ENCODE measurements at places on chromosomes 16 and 17. TPM values are rescaled to one million over a fixed set of nuclear protein-coding genes. Genes with fewer than 3 reads are reported as not detected.

Gene SPATA32
- not detected for total RNA-seq

Gene NAGS
- 1.8 TPM for total RNA-seq

Gene KRT222
- not detected for total RNA-seq

Gene ITGAL
- not detected for total RNA-seq

GRCh38 chr16:81547194-81547938 is 102.8 kb downstream of the CMIP start:
- no peak for DNase-seq

GRCh38 chr17:49516180-49516579 is 21.1 kb downstream of the NGFR start:
- DNase-seq, result no peak
